Forelimb muscle (tissue), 1 donor: ENCODE measurements at places on chromosomes 7 and 10.

- DNase-seq: no peak
Observed at GRCh38 chr10:107284187-107284586, 119.7 kb upstream of the SORCS1 start.

GRCh38 chr10:110168601-110169481 lies 38.6 kb upstream of the MXI1 start:
- no peak for DNase-seq

- DNase-seq: no peak
Observed at GRCh38 chr10:1153805-1154351, 97.7 kb downstream of the WDR37 start.

DNA sequence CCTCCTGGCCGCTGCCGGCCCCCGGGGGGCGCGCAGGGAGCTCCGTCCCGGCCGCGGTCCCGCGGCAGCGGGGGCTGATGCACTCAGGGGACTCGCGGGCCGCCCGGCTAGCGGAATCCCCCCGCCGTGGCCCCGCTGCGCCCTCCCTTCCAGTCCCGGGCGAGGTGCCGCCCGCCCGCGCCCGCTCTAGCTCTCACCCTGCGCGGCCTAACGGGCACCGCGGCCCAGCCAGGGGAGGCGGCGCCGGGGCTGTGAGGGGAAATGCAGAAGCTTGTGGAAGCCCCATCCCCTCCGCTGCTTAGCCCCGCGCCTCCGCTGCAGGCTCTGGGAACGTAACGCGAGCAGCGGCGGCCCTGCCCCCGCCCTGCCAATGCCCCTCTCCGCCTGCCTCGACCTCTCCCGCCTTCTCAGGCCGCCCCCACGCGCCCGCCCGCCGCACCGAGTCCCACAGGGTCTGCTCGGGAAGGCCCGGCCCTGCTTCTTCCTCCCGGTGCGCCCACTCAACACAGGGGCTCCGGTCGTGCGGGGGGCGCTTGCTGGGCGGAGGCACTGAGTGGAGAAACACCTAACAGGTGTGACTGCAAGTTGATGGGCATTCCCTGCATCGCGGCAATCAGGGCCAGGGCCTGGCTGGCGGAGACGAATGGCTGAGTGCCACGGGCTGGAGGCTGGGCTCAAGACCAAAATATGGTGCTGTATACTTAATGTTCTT lies 384 bp upstream of the TMEM229A start:
- no peak for DNase-seq

- DNase-seq: no peak
Observed at GRCh38 chr7:92697414-92697813, 107.2 kb upstream of the FAM133B start.

GRCh38 chr7:136549756-136550155 lies 318.7 kb upstream of the CHRM2 start:
- DNase-seq: no peak

- DNase-seq: no peak
Observed at GRCh38 chr7:46672861-46673260, 751.8 kb upstream of the IGFBP3 start.

DNA sequence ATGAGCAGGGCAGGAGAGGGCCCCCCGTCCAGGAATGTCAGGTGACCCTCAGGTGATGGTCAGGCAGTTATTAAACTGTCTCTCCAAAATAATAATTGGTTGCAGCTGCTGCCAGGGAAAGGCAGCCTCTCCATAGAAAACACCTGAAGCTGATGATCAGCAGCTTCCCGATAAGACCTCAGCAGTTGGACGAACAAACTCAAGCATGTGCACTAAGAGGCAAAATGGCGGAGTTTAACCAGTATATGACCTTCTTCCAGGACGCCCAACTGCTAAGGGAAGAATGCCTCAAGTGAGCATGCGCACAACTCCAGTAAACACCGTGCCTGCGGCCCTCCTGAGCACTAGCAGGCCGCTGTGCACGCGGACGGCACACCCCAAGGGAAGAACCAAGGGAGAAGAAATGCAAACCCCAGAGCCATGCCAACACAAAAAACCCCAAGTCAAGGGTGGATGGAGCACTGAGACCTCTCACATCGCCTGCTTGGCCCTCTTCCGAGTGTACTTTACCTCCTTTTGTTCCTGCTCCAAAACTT lies 38.9 kb upstream of the ADARB2 start:
- no peak for DNase-seq

DNA sequence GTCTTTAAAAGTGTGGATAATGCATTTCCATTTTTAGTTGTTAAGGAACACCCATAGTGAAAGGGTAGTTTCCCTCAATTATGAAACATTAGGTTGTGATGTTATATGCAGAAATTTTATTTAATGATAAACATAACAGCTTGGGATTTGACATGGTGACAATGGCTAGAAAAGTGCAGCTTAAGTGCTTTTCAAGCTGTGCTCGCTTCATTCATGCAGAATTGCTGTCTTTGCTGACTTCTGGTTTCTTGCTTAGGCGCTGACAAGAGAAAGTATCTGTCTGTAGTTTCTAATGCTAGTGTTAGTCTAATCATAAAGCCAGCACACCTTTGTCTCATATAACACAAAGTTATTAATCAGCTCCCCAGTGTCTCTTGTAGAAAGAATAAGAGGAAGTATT lies 170.0 kb downstream of the ARL5B start:
- DNase-seq: no peak

DNA sequence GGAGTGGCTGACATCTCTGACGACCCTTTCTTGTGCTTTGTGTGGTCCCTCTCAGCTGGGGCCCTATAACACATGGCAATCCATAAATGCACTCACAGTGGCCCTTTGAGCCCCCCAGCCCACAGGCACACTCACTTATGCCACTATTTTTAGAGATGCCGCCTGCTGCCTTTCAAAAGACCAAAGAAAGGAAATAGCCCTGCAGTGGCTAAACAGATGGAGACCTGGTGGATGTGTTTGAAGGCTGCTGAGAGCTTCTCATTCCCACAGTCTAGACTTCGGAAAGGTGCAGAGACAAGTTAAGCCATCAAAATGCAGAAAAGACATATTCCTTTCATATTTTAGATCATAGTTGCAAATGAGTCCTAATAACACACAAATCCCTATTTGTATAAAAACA lies 42.0 kb upstream of the PDZD8 start:
- DNase-seq: no peak

DNA sequence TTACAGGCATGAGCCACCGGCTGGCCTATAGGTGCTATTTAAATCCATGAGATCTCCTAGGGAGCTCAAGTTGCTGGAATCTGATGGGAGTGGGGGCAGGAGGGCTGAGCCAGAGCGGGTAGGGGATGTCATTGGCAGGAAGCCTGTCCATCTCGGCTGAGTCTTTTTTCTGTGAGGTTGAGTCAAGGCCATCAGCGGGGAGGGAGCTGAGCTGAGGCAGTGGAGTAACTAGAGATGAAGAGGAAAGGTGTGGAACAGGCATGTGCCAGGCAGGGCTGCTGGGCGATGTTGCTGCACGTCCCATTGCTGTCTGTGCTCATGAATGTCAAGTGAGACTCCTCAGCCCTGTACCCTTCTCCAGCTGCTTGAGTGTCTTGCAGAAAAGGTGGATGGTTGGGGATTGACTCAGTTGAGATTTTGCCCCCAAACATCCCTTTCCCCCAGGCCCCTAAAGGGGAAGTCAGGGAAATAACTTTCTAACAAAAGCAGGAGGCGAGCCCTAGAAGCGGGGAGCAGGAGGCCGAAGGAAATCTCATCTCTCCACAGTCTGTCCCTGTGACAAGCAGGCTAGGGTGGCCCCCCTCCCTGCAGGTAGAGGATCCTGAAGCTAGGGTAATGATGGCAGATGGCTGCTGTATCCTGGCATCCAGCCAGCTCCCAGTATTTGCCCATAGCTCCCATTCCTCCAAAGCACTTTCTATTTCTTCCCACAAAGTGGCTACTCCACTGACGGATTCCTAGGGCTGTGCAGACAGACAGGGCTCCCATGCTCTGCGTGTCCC lies 5.4 kb downstream of the ATP6V1F start:
- DNase-seq: no peak

DNA sequence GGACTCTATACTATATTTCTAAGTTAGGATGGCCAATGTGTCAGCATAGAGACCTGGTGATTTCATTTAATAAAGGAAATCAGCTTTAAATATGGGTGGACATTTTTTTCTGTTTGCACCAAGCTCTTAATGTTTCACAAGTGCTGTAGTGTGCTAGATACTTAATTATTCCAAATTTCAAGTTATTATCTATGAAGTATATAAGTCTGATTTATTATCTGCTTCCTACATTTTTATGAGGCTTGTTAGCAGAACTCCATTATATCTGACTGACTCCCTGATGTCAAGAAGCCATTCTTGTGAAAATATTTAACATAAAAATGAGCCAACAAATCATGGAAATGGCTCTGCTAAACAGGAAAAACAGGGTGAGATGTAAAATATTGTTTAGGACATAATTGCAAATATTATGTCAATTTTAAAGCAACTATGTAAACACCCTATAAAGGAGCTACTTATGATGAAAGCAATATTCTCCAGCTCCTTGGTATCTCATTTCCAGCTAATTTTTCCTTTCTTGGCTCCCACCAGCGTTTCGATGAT lies 1415.2 kb downstream of the GATA3 start:
- DNase-seq: no peak

- DNase-seq: no peak
Observed at GRCh38 chr7:94067506-94067905, 63.4 kb upstream of the BET1 start.

DNA sequence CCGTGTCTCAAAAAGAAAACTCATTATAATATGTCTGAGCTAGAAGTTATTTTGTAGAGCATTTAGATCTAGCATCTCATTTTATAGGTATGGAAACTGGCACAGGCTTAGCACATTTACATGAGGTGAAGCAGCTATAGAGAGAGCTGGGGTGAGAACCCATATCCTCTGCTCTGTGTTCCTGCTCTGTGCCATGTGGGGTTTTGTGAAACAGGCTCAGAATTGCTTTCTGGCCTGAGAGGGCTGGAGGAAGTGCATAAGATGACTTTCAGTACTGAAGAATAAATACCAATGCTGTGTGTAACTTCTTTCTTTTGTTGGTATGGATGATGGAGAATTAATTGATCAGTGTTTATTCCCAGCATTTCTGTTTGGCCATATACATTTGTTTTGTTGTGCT lies 159.1 kb downstream of the LRRC4 start:
- no peak for DNase-seq

- no peak for DNase-seq
Observed at GRCh38 chr7:84697506-84697905, 489.4 kb downstream of the SEMA3D start.

DNA sequence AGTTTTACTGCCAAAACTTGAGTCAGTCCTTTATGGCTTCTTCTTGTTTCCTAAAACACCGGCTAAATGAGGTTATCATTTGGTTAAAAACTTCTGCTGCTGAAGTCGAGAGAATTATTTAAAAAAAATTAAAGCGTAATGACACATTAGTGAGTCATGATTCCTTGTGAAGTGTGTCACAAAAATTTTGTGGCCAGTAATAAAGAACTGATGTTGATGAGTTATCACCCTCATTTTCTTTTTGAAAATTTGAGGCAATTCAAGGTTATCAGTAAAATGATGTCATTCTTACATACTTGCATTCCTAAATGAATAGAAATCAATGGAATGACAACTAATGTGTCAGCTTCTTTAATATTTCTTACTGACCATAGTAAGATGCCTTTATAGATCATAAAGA lies 427.4 kb downstream of the SORCS3 start:
- DNase-seq: no peak
